ENCODE measurements at places on chromosomes 12 and 14. TPM values are rescaled to one million over a fixed set of nuclear protein-coding genes. Genes with fewer than 3 reads are reported as not detected.

The SOAT2 gene
- total RNA-seq = 0.37 TPM

The KRT77 gene
- not detected for total RNA-seq

The EIF2S3B gene
- 1.8 TPM for total RNA-seq

The SLC8B1 gene
- 68.8 TPM for total RNA-seq

The TAS2R20 gene
- 8.8 TPM for total RNA-seq

The ASCL1 gene
- not detected for total RNA-seq

The NPFF gene
- total RNA-seq = not detected

- H3K27me3 ChIP-seq = no peaks in the 10 kb centered on the region
- no peak overlapping the region for H3K27ac ChIP-seq
- H3K36me3 ChIP-seq = no peaks in the 10 kb centered on the region
- H3K4me1 ChIP-seq = no peaks in the 10 kb centered on the region
- no peak overlapping the region for H3K4me3 ChIP-seq
- no peak for DNase-seq
Observed at GRCh38 chr14:67650694-67651093, 23.7 kb downstream of the VTI1B start.

DNA sequence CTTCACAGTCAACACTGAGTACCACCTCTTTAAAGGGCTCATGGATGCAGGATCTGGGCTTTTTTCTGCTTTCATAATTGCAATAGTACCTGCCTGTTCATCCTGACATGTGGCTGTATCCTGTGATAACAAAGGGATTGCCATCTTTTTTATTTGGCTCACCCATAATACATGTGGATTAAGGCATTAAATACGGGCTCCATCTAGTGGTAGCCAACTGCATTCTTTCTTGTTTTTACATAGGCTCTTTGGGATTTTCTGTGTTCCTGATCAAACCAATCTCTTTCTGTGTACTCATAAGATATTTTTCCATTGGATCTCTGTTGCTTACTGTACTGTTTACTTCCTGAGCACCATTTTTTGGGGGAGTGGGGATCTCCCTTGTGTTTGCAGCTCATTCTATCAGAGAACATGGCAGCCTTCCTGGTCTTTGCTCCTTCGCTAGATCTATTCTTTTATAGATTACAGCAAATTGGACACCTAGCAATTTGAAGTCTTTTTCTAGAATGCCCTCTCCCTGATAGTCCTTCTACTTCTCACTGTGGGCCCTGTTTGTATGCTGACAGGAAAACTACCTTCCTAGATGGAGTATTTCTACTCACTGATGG lies 723.4 kb upstream of the MDGA2 start:
- no peak overlapping the region for H3K4me3 ChIP-seq
- no peak overlapping the region for H3K27ac ChIP-seq
- no peaks in the 10 kb centered on the region for H3K27me3 ChIP-seq
- no peak for DNase-seq
- H3K4me1 ChIP-seq = no peaks in the 10 kb centered on the region

- H3K36me3 ChIP-seq = no peaks in the 10 kb centered on the region
- H3K27me3 ChIP-seq = no peaks in the 10 kb centered on the region
- no peak overlapping the region for H3K27ac ChIP-seq
- no peak overlapping the region for H3K4me3 ChIP-seq
Observed at GRCh38 chr14:96267916-96268315, 11.9 kb downstream of the BDKRB1 start.

DNA sequence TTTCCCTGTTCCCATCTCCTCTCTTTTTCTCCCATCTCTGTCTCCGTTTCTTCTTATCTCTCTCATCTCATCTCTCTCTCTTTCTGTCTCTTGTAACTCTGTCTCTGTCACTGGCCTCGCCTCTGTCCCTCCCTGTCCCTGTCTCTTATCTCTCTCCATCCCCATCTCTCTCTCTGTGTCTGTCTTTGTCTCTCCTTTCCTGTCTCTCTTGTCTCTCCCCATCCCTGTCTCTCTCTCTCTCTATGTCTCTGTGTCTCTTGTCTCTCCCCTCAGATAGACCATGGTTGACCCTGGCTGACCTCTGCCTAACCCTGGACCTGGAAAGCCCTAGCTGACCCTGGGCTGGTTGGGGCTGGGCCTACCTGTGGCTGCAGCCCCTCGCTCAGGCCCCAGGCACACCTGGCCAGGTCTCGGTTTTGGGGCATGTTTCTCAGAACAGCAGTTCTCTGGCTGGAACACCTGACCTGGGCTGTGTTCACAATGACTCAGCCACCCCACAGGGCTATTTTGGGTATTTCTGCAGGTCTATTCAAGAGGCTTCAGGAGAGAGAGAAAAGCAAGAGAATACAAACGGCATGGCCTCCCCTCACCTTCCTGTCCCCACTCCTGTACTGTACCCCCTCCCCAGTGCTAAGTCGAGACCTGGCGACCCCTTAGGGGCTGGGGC lies 174.4 kb downstream of the TMEM121 start:
- H3K27ac ChIP-seq = peak overlapping the region; percentile 89
- H3K4me3 ChIP-seq = no peak overlapping the region
- no peaks in the 10 kb centered on the region for H3K4me1 ChIP-seq
- H3K27me3 ChIP-seq = no peaks in the 10 kb centered on the region

DNA sequence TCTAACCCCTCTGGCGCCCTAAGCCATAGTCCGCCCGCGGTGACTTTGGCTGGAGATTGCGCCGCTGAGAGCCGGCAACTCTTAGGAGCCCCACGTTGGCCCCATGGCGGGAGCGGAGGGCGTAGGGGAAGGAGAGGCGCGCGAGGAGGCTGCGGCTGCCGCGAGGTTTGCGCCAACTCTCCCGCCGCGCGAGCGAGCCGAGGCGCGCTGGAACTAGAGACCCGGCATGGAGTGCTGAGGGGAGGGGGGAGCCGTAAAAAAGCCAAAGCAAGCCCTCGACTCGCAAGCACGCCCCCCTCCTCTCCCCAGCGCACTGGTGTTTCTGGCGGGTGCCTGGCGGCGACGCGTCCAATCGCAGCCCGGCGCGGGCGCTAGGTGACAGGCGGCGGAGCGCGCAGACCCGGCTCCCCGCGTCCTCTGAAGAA lies at the start of gene SYT10:
Gene SYT10, minus strand, starts transcription at position 233 of the 425 bp plus-strand sequence. CDS start 297 bp downstream, outside the sequence.
- no peaks in the 10 kb centered on the region for H3K36me3 ChIP-seq
- DNase-seq = peak; percentile 58
- H3K27ac ChIP-seq = no peak within 1 kb of the TSS
- peaks cover 14% of the 10 kb centered on the region for H3K4me1 ChIP-seq
- peaks cover 31% of the 10 kb centered on the region for H3K27me3 ChIP-seq

GRCh38 chr12:22904485-22904884 lies 279.5 kb downstream of the ETNK1 start:
- H3K36me3 ChIP-seq = no peaks in the 10 kb centered on the region
- no peaks in the 10 kb centered on the region for H3K4me1 ChIP-seq
- H3K27ac ChIP-seq = no peak overlapping the region
- H3K27me3 ChIP-seq = no peaks in the 10 kb centered on the region
- DNase-seq = no peak
- no peak overlapping the region for H3K4me3 ChIP-seq

- no peaks in the 10 kb centered on the region for H3K36me3 ChIP-seq
- no peak overlapping the region for H3K4me3 ChIP-seq
- H3K4me1 ChIP-seq = peaks cover 31% of the 10 kb centered on the region
- no peak for DNase-seq
Observed at GRCh38 chr14:65279510-65279909, 133.0 kb upstream of the FUT8 start.

DNA sequence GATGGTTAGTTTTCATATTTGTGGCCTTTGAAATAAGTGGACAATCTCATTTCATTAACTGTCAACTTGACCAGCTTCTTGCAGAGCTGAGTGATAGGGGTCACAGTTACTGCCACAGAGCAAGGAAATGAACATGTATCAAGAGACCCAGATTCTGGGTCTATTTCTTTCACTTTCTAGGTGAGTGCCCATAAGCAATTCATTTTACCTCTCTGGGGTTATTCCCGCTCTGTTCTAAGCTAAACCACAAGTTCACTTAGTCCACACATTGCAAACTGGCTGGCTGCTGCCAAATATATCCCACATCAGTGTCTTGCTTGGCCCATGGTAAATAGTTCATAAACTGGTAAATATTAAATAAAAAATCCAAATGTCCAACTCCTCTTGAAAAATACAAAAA lies 29.9 kb downstream of the GPHB5 start:
- no peaks in the 10 kb centered on the region for H3K4me1 ChIP-seq
- H3K36me3 ChIP-seq = no peaks in the 10 kb centered on the region
- DNase-seq = no peak
- no peak overlapping the region for H3K27ac ChIP-seq

DNA sequence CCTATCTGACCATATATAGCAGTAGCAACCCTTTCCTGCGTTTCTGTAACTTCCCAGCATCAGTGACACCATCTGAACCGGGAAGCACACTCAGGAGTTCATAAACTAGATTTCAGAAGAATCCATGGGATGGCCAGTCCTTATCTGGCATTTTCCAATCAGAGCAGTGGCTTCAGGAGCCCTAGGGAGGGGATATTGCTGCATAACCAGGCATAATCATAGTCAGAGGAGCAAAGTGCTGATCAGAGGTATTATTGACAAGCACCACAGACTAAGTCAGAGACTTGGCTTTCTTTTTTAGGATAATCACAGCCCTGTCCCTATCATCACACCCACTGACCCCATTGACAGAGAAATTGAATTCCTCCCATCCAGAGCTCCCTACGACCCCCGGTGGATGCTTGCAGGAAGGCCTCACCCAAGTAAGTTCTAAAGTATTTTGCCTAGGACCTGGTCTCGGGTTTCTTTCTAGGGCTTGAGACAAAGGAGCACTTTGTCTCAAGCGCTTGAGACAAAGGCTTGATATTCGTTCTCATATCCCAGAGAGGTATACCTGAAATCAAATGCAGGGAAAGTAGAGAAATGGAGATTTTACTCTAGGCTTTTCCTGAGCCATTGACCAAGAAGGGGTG lies 55.1 kb downstream of the FOXN4 start:
- no peak overlapping the region for H3K4me3 ChIP-seq
- no peak for DNase-seq
- H3K27ac ChIP-seq = no peak overlapping the region

GRCh38 chr12:94057262-94058151 lies 90.9 kb upstream of the PLXNC1 start:
- no peaks in the 10 kb centered on the region for H3K27me3 ChIP-seq
- no peak overlapping the region for H3K4me3 ChIP-seq
- H3K36me3 ChIP-seq = no peaks in the 10 kb centered on the region

GRCh38 chr12:7995266-7995963 lies 37.1 kb upstream of the FOXJ2 start:
- H3K4me1 ChIP-seq = peaks cover 20% of the 10 kb centered on the region
- no peaks in the 10 kb centered on the region for H3K27me3 ChIP-seq
- peak overlapping the region; percentile 65 for H3K27ac ChIP-seq
- H3K4me3 ChIP-seq = no peak overlapping the region
- peak; percentile 94 for DNase-seq
- H3K36me3 ChIP-seq = no peaks in the 10 kb centered on the region

GRCh38 chr14:92154283-92154942 lies 32.6 kb downstream of the CPSF2 start:
- no peak overlapping the region for H3K27ac ChIP-seq
- DNase-seq = no peak
- H3K4me3 ChIP-seq = no peak overlapping the region

DNA sequence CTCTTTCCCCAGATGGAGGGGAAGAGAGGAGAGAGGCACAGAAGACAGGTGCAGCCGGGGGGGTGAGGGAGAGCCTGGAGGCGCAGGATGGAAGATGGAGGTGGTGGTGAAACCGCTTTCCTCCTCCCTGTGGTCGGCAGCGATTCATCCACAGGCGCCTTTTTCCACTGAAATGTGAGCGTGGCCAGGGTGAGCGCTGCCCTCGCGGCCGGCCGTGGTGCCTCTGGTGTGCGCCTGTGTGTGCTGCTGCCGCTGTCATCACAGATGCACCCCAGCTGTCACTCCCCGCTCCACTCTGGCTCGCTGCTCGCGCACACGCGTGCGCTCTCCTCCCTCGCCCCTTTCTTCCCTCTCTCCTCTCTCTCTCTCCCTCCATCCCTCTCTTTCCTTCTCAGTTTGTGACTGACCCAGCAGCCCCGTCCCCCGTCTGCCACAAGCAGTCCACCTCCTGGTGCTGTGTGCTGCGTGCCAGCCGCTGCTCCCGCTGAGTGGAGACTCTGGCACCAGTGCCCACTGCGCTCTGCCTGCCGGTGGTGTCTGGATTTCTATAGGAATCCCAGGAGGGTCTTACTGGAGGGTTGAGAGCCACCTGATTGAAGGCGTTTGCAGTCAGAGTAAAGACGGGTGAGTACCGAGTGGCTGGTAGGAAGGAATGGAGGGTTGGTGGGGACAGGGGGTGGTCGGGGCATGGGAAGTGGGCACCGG lies at the start of gene LRTM2:
Gene LRTM2, plus strand, starts transcription at position 375 of the 705 bp plus-strand sequence. CDS start 7,584 bp downstream, outside the sequence.
- H3K27me3 ChIP-seq = peaks cover 56% of the 10 kb centered on the region
- no peaks in the 10 kb centered on the region for H3K36me3 ChIP-seq
- no peak within 1 kb of the TSS for H3K4me3 ChIP-seq
- H3K27ac ChIP-seq = no peak within 1 kb of the TSS

- DNase-seq = no peak
- no peaks in the 10 kb centered on the region for H3K36me3 ChIP-seq
- H3K4me3 ChIP-seq = no peak overlapping the region
Observed at GRCh38 chr12:50065726-50066310, 8.4 kb downstream of the ASIC1 start.

DNA sequence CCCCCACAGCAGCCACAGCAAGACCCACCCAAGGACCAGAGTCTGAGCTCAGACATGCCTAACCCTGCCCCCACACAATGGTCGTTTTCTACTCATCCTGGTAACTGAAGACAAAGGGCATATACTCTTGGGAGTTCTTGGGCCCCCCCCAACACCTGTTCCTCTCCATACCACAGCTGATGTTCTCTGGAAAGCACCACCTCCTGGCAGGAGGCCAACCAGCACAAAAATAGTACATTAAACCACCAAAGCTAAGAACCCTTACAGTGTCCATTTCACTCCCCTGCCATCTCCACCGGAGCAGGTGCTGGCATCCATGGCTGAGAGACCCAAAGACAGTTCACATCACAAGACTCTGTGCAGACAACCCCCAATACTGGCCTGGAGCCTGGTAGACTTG lies 80.6 kb upstream of the DAAM1 start:
- H3K36me3 ChIP-seq = no peaks in the 10 kb centered on the region
- H3K27me3 ChIP-seq = no peaks in the 10 kb centered on the region
- H3K27ac ChIP-seq = no peak overlapping the region
- no peak for DNase-seq
- no peak overlapping the region for H3K4me3 ChIP-seq

DNA sequence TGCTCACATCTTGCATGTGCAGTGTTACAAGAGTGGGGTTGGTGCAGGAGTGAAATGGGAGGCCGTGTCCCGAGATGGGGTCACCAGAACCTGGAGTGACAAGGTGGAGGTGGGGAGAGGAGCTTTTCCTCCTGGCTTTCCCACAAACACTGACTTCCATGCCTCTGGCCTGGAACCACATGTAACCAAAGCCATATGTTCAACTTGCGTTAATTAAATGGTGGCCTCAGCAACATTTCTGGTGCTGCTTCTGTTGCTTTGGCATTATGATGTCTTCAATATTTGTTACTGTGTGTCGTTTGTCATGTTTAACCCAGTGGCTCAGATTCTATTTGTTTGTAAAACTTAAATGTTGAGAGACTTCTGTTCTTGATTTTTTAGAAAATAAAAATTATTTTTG lies 110.2 kb downstream of the VCPKMT start:
- H3K27ac ChIP-seq = no peak overlapping the region
- no peaks in the 10 kb centered on the region for H3K36me3 ChIP-seq
- H3K4me3 ChIP-seq = no peak overlapping the region
- peaks cover 51% of the 10 kb centered on the region for H3K4me1 ChIP-seq
- no peaks in the 10 kb centered on the region for H3K27me3 ChIP-seq
- DNase-seq = no peak

All from spleen (tissue), 13 donors.